ENCODE measurements at places on chromosomes 11 and 22.

- no peak for DNase-seq
Observed at GRCh38 chr11:72223615-72224563, 678 bp upstream of the INPPL1 start.

DNA sequence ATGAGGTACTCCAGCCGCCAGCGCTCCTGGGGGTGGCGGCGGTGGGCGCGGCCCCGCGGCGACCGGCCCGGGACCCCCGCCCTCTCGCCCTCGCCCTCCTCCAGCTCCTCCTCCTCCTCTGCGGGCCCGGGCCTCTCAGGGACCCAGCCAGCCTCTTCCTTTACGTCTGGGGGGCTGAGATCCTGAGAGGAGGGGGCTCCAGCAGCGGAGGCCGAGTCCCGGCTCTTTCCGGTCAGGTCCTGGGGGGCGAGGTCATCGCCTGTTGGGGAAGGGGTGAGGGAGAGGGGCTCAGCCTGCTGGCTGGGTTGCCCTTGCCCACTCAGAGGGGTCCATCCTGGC is 4.3 kb downstream of the ZFTA start:
- DNase-seq: no peak

DNA sequence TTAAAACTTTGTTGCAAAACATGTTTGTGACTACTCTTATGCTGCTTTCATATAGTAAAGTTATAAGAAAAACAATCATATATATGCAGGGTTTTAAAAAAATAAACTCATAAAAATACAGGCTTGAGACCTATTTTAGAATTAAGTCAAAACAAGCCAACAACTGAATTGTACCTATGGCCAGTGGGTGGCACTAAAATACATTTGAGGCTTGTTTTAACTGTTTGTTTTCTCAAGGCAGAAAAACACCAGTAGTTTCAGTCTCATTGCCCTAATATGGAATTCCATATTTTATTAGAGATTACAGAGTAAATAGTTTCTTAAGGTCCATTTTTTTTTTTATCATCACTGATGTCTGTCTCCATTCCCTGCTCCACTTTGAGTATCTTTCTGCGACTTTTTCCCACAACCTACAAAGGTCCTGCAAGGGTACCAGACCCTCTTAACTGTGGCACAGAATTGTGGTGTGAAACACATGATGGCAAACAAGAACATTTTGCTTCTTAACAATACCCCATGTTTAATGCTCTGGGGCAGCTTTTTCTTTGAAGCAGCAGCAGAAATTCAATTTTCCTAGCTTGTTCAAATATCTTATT is 8.5 kb upstream of the CCDC89 start:
- DNase-seq: peak; percentile 30

DNA sequence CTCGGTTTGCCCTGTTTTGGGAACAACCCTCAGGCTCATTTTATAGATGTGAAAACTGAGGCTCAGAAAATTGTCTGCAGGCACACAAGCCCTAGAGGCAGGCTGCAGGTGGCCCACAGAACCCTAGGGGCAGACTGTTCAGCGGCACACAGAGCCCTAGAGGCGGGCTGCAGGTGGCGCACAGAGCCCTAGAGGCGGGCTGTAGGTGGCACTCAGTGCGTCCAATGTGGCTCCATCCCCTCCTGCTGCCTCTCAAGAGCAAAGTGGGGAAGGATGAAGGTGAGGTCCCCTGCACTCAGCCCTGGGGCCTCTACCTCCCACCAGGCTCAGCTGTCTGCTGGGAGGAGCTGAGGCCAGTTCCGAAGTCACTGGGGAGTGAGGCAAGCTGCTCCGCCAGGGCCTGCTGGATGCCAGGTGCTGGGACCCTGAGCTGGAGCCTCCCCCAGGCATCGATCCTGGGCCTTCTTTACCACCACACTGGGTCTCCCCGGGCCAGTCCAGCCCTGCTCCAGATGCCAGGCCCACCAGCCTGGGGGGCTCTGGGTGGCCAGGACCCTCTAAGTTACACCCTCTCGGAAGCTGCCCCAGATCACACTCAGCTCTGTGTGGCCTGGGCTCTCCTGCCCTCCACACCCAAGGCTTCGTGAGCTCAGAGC is 2.3 kb downstream of the ACY3 start:
- DNase-seq: no peak

- DNase-seq: no peak
Observed at GRCh38 chr11:74744277-74744676, 4.4 kb upstream of the RNF169 start.

DNA sequence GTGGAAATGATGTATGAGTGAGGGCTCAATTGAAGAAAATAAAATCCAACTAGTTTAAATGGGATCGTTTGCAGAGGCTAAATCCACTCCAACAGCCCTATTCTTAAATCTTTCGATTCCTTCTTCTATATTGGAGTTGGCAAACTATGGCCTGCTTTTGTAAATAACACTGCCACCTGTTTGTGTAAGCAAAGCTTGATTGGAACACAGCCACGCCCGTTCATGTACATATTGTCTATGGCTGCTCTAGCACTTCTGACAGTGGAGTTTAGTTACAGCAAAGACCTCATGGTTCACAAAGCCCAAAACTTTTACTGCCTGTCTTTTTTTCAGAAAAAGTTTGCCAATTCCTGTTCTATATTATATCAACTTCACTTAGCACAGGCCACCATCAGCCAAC is 40.6 kb upstream of the RCN1 start:
- no peak for DNase-seq

DNA sequence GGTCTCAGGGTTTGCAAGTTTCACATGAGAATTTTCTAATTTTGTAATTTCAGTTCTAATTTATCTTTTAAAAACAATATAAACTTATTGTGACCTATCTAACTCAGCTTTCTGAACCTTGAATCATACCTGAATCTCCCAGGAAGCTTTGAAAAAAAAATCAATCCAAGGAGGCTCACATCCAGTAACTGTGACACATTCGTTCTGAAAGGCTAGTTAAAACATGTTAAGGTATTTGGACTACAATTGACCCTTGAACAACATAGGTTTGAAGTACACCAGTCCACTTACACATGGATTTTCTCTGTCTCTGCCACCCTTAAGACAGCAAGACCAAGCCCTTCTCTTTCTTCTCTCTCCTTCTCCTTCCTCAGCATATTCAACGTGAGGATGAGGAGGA is 40.0 kb downstream of the DDI1 start:
- DNase-seq: no peak

DNA sequence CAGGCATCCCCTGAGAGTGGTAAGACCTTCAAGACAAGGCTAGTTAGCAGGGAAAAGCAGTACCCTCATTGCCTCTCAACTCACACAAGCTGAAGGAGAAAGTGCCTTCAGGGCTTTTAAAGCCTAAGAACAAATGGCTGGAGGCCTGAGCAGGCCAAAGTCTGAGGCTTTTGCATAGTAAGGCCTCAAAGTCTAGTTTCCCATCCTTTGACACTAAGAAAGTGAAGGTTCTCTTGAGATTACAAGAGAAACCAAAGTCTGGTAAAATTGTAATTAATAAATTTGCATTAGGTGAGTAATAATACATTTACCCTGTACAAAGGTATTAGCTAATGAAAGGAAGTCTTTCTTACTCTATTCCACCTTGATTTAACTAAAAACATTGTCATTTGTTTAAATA is 47.0 kb upstream of the CCDC89 start:
- no peak for DNase-seq

DNA sequence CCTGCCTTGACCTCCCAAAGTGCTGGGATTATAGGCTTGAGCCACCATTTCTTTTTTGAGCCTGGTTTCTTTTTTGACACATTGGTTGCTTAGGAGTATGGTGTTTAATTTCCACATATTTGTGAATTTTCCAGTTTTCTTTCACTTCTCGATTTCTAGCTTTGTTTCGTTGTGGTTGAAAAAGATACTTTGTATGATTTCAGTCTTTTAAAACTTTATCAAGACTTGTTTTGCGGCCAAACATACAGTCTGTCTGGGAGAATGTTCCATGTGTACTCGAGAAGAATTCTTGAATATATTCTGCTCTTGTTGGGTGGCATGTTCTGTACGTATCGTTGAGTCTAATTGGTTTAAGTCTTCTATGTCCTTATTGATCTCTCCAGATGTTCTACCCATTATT is 20.8 kb downstream of the SHANK3 start:
- DNase-seq: no peak

- no peak for DNase-seq
Observed at GRCh38 chr11:73154178-73154577, 12.1 kb upstream of the FCHSD2 start.

DNA sequence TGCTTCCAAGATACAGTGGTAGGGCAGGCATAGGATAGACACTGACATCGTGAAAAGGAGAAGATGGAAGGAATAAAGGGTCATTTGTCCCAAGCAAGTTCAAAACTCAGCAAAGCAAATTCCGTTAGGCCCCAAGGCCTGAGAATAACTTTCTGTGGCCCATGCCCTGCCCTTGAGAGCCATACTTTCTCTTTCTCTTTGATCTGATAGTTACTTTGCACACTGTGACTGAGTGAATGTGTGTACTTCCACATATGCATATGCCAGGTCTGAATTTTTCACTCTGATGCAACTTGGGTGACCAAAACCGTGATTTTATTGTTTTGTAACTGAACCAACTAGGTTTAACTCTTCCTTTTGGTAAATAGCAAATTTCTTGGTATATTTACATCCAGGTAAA is 371.5 kb downstream of the RAB38 start:
- no peak for DNase-seq

DNA sequence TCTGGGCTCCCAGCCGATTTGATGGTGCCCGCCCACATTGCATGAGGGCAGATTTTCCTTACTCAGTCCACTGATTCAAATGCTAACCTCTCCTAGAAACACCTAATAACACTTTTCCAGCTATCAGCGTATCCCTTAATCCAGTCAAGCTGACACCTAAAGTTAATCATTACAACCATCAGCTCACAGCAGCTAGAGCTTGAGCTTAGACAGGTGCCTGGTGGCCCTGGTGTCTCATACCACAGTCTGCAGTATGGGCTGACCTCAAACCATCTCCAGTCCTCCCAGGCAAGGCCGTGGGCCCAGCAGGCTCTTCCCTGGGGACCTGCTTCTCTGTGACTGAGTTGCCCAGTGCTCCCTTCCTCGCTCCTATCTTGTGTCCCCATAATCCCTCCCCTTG is 174.4 kb upstream of the NECTIN1 start:
- DNase-seq: no peak

- no peak for DNase-seq
Observed at GRCh38 chr11:84144531-84144930, 858.4 kb upstream of the CCDC90B start.

DNA sequence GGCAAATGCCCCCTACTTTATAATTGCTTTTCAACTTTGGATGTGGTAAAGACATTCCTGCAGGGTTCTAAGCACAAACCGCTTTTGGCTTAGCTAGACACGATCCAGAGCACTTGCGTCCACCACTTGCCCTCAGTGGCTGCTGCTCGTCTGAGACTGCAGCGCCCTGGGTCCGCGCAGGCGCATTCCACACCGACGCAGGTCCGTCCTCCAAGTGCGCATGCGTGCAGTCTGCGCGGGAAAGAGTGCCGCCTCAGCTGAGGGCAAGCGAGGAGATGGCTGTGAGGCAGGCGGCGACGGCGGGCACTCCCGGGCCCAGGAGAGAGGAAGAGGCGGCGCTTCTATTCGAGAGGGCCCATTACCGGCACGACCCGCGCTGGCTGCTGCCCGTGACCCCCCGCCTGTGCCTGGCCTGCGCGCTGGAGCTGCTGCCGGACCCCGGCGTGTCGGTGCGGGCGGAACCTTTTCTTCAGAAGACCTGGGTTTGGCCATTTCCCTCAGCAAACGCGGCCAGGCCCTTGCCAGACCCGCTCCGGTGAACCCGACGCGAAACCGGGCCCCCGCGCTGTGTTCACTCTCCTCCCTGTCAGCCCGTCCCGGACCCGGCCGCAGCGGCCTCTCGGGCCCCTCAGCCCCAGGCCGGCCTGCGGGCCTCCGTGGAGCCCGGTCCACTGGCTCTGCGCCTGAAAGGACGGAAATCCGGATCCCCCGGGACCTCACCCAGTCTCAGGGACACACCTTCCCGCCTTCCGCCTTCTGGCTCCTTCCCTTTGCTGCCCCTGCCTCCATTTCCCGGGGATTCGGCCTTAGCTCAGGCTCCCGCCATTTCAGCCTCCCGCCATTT is at the start of gene MEI1:
MEI1 (plus strand) TSS at position 240 of the 844 bp plus-strand sequence; CDS start at position 276, 36 bp downstream.
- DNase-seq: no peak

DNA sequence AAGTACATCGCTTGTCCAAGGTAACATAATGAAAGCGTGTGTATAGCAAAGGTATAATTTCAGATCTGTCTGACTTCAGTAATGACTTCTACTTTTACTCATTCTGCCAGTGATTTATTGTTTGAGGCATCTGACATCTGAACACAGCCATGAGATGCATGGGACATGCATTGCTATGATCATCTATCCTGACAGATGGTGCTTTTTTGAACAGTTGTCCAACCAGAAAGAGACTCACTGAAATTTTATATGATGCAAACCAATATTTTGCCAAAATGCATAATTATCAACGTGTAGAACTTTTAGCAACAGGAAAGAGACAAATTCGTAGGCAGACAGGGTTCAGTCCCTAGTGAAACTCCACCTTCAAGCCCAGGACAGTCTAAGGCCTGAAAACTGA is 19.6 kb downstream of the OR5M3 start:
- no peak for DNase-seq

GRCh38 chr11:70569996-70570692 is 171.8 kb downstream of the CTTN start:
- no peak for DNase-seq

- DNase-seq: no peak
Observed at GRCh38 chr11:45704635-45705034, 39.2 kb upstream of the CHST1 start.

- DNase-seq: no peak
Observed at GRCh38 chr11:119118946-119119345, 2.4 kb upstream of the HINFP start.

GRCh38 chr22:30921108-30921507 is 47.5 kb downstream of the MORC2 start:
- no peak for DNase-seq

- DNase-seq: no peak
Observed at GRCh38 chr22:37781434-37782059, 26.2 kb upstream of the GCAT start.

DNA sequence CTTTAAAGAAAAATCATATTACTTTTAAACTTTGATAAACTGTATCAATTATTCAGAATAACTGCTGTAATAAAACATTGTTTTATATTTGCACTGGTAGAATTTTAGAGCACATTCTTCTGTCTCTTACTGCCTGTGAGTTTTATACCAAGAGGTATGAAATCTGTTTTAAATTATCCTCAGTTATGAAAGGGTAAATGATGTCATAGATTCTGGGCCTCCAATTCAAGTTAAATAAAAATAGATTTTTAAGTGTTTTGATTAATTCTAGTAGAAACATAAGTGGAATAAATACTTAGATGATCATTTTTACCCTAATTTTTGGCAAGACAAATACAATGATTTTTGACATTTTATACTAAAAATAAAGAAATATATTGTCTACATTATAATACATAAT is 93.0 kb downstream of the GUCY1A2 start:
- DNase-seq: peak; percentile 3
